ENCODE measurements at places on chromosomes 1 and 21.

- no peak for DNase-seq
These were observed 75.7 kb upstream of the KIAA1614 start for GRCh38 chr1:180837020-180837419.

- DNase-seq, result peak; percentile 29
These were observed 22.4 kb downstream of the CAPZB start for GRCh38 chr1:19462781-19463503.

GRCh38 chr1:188188317-188188716, 1359.6 kb downstream of the PLA2G4A start:
- no peak for DNase-seq

- no peak for DNase-seq
These were observed 2.0 kb downstream of the ARHGEF16 start for GRCh38 chr1:3456449-3456963.

GRCh38 chr1:182137546-182137945, 76.0 kb upstream of the ZNF648 start:
- DNase-seq, result no peak

GRCh38 chr1:119159111-119159510, 18.7 kb upstream of the WARS2 start:
- no peak for DNase-seq

DNA sequence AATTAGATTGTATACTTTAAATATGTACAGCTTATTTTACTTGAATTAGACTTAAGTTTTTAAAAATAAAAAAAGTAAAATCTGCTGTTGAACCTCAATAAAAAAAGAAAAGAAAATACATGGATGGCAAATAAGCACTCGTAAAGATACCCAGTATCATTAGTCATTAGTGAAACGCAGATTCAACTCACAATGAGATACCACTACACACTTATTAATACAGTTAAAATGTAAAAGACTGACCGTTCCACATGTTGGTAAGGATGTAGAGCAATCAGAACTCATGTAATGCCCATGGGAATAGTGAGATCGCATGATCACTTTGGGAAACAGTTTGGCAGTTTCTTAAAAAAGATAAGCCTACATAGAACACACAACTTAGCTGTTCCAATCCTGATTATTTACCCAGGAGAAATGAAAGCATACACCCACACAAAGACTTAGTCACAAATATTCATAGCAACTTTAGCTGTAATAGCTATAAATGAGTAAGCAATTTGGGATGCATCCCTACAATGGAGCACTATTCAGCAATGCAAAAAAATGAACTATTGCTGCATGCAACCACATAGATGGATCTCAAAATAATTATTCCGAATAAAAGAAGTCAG, 7.3 kb downstream of the SH2D1B start:
- DNase-seq, result no peak

GRCh38 chr1:179776831-179777230, 33.7 kb downstream of the FAM163A start:
- DNase-seq, result no peak

DNA sequence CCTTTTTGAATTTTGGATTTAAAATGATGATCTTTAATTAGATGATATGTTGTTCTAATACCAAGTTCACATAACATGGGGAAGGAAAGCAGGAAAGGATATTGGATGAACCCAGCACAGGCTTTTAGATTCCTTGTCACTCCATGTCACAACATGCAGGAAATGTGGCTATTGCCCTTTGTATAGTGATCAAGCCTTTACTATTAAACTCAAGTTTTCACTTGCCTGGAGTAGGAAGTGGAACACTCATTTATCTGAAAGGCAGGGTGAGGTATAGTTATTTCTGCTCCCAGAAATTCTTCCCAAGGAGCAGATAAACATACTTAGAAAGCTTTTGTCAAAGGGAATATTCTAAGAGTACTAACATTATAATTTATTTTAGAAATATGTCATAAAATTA, 37.2 kb upstream of the BCAS2 start:
- DNase-seq, result no peak

DNA sequence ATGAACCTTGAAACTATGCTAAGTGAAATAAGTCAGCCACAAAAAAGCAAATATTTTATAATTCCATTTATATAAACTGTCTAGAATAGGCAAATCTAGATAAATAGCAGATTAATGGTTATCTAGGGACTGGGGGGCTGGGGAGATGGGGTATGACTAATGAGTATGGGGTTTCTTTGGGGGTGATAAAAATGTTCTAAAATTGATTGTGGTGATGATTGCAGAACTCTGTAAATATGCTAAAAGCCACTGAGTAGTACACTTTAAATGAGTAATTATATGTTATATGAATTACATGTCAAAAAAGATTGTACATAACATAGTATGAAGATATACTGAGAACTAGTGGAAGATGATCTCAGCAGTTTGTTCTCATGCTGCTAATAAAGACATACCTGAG, 675.0 kb downstream of the KIF26B start:
- DNase-seq, result no peak

DNA sequence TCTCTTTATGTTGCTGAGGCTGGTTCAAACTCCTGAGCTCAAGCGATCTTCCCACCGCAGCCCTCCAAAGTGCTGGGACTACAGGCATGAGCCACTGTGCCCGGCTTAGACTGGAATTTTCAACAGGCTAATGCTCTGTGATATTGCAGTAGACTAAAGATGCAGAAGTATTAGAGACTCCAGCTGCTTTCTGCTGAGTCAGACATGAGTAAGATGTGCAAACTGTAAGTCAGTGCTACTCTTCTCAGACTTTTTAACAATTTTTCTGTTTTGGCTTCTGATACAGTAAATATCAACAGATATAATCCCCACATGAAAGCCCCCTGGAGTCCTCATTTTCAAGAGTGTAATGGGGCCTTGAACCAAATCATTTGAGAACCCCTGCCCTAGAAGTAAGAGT, 29.3 kb upstream of the NLRP3 start:
- no peak for DNase-seq

Measured in stimulated activated CD4-positive, alpha-beta T cell treated with anti-CD3 and anti-CD28 coated beads, Interleukin-1b, Interleukin-23, amount 100 ng/mL, for 1 hour (primary cell).